Mesendoderm (in vitro differentiated cells): ENCODE measurements at places on chromosomes 16 and 17.

GRCh38 chr17:37221865-37222264, 153.9 kb upstream of the C17orf78 start:
- DNase-seq, result no peak
- no peak overlapping the region for H3K27ac ChIP-seq
- H3K36me3 ChIP-seq, result peaks cover 4% of the 10 kb centered on the region
- H3K4me1 ChIP-seq, result peaks cover 8% of the 10 kb centered on the region
- H3K27me3 ChIP-seq, result no peaks in the 10 kb centered on the region

GRCh38 chr16:70552675-70553074, 29.1 kb downstream of the SF3B3 start:
- no peak for DNase-seq
- H3K27me3 ChIP-seq, result no peaks in the 10 kb centered on the region
- peaks cover 39% of the 10 kb centered on the region for H3K36me3 ChIP-seq
- H3K4me3 ChIP-seq, result no peak overlapping the region
- no peaks in the 10 kb centered on the region for H3K4me1 ChIP-seq

GRCh38 chr17:31404028-31404949, 12.8 kb downstream of the RAB11FIP4 start:
- H3K4me3 ChIP-seq, result no peak overlapping the region
- no peak overlapping the region for H3K27ac ChIP-seq
- no peaks in the 10 kb centered on the region for H3K4me1 ChIP-seq
- no peak for DNase-seq

DNA sequence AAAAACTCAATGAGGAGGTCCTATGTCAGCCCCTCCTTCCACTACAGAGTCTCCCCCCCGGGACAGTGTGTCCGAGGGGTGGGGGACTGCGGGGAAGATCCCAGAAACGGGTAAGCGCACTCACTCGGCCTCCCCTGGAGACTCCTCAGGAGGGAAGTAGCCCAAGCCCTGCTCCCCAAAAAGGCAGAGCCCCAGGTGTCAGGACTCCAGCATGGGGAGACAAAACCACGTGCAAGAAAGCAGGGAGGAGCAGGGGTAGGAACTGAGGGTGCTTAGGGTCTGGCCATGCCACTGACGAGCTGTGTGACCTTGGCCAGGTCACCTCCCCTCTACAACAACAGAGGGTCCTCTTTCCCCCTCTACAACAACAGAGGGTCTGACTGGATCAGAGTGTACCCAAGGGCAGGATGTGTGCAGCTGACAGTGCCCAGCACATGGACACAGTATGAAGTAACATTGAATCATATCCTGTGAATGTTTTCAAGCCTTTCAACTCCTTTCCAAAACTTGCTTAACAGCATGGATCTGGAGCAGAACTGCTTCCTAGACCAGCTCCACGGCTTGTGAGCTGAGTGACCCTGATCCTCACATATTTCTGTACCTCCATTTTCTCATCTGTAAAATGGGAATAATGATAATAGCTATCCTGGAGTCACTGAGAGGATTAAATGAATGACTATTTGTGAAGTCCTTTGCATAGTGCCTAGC, 2.1 kb upstream of the NAGS start:
- H3K27me3 ChIP-seq, result peaks cover 9% of the 10 kb centered on the region
- no peaks in the 10 kb centered on the region for H3K36me3 ChIP-seq
- no peak overlapping the region for H3K27ac ChIP-seq
- H3K4me3 ChIP-seq, result no peak overlapping the region
- no peaks in the 10 kb centered on the region for H3K4me1 ChIP-seq

GRCh38 chr16:12659871-12660270, 143.8 kb downstream of the CPPED1 start:
- no peaks in the 10 kb centered on the region for H3K27me3 ChIP-seq
- no peak overlapping the region for H3K27ac ChIP-seq
- DNase-seq, result peak; percentile 63
- H3K4me1 ChIP-seq, result no peaks in the 10 kb centered on the region
- no peak overlapping the region for H3K4me3 ChIP-seq

GRCh38 chr17:36885153-36885735, 52.0 kb upstream of the LHX1 start:
- H3K27ac ChIP-seq, result peak overlapping the region; percentile 88
- H3K27me3 ChIP-seq, result no peaks in the 10 kb centered on the region
- peaks cover 10% of the 10 kb centered on the region for H3K4me1 ChIP-seq
- DNase-seq, result peak; percentile 92
- H3K36me3 ChIP-seq, result no peaks in the 10 kb centered on the region

DNA sequence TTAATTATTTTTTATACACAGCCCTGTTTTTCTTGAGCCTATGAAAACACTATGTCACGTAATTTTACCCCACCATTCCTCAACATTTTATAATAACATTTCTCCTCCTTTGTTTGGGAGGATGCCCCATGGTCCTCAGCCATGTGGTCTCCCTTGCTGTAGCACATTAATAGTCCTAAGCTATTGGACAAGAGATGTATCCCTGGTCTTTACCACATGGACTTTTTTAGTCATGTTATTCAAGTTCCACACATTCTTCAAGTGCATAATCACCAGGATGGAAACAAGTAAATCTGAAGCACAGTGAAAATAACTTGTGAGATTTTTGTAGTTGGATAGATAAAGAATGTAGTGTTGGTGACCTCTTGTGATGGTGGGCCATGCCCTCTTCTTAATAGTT, 2.0 kb upstream of the KRTAP2-3 start:
- no peak overlapping the region for H3K4me3 ChIP-seq
- no peaks in the 10 kb centered on the region for H3K27me3 ChIP-seq
- H3K27ac ChIP-seq, result no peak overlapping the region
- no peaks in the 10 kb centered on the region for H3K36me3 ChIP-seq
- DNase-seq, result peak; percentile 10
- no peaks in the 10 kb centered on the region for H3K4me1 ChIP-seq

DNA sequence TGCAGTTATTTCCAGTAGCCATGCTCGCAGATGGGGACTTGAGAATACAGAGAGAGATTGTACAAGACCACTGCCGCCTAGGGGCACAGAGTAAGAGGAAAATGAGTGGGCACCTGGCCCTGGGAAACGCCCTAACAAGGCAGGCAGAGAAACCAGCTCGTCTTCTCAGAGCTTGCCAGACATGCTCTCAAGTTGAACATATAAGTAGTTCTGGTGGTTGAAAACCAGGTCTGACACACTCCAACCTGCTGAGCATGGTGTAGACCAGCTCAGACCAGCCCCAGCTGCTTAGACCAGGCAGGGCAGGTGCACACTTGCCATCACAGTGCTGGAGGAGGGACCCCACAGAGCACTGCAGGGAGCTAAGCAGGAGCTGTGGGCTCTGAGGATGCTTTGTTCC, 250.5 kb downstream of the CPPED1 start:
- H3K4me3 ChIP-seq, result no peak overlapping the region
- no peak for DNase-seq
- H3K27me3 ChIP-seq, result no peaks in the 10 kb centered on the region
- H3K27ac ChIP-seq, result no peak overlapping the region

DNA sequence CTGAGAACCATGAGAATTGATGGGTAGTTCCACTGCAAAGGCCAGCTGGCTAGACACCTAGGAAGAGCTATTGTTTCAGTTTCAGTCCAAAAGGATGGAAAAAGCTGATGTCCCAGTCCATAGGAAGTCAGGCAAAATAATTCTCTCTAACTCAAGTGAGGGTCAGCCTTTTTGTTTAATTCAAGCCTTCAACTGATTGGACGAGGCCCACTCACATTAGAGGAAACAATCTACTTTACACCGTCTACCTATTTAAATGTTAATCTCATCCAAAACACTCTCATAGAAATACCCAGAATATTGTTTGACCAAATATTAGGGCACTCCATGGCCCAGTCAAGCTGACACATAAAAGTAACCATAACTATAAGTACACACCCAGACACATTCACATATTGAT, 14.4 kb upstream of the CCL13 start:
- no peaks in the 10 kb centered on the region for H3K4me1 ChIP-seq
- no peak overlapping the region for H3K27ac ChIP-seq
- no peak overlapping the region for H3K4me3 ChIP-seq
- H3K27me3 ChIP-seq, result no peaks in the 10 kb centered on the region
- H3K36me3 ChIP-seq, result no peaks in the 10 kb centered on the region
- no peak for DNase-seq

DNA sequence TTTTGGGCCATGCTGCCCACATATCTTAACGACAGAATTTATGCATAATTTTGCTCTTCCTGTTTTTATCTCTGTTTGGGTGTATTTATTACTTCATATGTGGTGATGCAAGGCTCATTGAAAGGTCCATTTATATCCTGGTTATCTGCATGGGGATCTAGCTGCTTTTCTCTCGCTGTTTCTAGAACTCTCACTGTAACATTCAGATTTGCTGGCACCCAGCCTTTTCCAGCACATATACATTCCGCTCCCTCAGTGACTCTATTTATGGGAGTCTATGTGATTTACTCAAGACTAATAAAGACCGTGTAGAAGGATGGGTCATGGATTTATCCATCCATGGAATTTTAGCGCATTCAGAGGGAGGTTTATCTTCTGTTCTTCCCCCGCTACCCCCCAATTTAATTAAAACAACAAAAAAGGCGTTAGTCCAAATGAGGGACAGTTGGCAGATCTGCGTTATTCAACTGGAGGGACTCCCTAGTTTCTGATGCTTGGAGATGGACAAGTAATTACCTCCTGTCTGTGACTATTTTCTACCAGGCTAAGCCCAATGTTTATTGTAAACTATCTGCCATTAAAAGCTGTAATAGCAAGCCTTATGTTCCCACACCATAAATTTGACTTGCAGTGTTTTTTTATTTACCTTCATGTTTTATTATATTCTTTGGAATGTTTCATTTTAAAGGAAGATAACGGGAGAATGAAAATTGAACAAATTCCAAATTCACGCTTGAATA, 19.8 kb upstream of the MARCHF10 start:
- no peaks in the 10 kb centered on the region for H3K27me3 ChIP-seq
- H3K27ac ChIP-seq, result no peak overlapping the region
- H3K4me1 ChIP-seq, result peaks cover 2% of the 10 kb centered on the region
- no peak for DNase-seq
- no peaks in the 10 kb centered on the region for H3K36me3 ChIP-seq

- no peaks in the 10 kb centered on the region for H3K27me3 ChIP-seq
- no peak overlapping the region for H3K27ac ChIP-seq
- H3K36me3 ChIP-seq, result no peaks in the 10 kb centered on the region
Observed at GRCh38 chr17:73939806-73940205, 263.7 kb upstream of the RPL38 start.

GRCh38 chr16:75287708-75288107, 36.3 kb upstream of the BCAR1 start:
- H3K27me3 ChIP-seq, result no peaks in the 10 kb centered on the region
- H3K4me3 ChIP-seq, result no peak overlapping the region
- no peak overlapping the region for H3K27ac ChIP-seq
- H3K4me1 ChIP-seq, result peaks cover 7% of the 10 kb centered on the region

DNA sequence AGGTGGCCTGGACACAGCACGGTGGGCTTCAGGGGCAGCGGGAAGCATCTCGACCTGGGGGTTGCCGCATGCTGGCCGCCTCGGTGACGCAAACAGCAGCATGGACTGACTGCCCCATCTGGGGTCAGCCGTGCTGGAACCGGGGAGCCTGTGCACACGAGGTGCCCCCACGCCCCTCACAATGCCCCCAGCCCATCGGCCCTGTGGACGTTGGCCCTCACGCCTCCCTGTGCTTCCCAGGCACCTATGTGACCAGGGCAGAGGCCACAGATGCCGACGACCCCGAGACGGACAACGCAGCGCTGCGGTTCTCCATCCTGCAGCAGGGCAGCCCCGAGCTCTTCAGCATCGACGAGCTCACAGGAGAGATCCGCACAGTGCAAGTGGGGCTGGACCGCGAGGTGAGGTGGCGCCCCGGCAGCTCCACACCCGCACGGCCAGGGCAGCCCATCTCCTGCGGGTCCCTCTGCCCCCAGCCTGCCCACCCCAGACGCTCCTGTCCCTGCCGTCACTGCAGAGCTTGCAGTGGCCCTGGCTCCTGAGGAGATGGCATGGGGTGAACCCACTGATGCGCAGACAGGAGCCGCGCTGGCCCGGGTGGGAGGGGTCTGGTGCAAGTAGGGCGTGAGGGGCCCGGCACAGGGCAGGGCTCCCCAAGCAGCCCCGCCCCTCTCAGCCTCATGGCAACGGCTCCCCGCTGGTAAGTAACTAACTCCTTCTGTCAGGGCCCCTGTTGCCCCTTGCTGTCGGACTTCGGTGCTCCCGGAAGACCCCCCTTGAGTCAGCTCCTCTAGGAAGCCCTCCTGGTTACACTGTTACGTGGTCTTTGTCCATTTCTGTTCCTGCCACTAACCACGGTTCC, 13.6 kb downstream of the CDH15 start:
- H3K27ac ChIP-seq, result no peak overlapping the region
- H3K36me3 ChIP-seq, result no peaks in the 10 kb centered on the region
- no peak for DNase-seq
- H3K4me3 ChIP-seq, result no peak overlapping the region
- no peaks in the 10 kb centered on the region for H3K27me3 ChIP-seq
- no peaks in the 10 kb centered on the region for H3K4me1 ChIP-seq

DNA sequence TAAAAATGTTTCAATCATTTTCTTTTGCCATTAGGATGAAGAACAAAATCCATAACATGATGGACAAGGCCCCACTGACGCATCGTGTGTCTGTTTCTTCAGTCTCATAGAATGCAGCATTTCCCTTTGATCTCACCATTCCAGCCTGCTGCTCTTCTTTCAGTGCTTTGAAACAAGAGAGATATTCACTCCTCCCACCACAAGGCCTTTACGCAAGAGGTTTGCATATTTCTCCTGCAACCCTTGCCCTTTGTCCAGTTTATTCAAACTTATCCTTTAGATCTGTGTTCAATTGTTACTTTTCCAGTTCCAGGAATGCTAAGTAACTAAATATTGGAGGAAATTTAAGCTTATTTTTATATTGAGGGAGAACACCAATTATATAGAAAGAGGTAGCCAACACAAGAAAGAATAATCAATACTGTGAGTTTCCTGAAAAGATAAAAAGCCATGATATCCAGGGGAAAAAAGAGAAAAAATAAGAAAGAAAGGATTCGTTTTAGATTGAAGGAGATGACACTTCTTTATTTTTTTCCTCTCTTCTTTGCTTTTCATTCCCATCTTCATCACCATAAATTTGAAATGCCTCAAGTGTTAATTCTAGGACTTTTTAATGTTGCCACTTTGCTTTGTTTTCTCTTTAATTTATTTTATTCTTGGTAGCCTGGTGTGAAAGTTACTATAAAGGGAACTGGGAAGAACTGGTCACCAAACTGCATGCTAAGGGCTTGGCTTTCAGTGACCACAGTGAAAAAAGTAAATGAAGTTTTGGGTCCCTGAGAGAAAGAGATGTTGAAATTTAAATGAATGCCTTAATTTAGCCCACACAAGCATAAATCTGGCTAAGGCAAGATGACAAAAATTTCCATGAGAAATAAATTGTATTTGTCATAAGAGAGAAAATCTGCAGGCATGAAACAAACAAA, 102.1 kb downstream of the KIF2B start:
- H3K4me3 ChIP-seq, result no peak overlapping the region
- no peaks in the 10 kb centered on the region for H3K27me3 ChIP-seq
- H3K4me1 ChIP-seq, result no peaks in the 10 kb centered on the region
- H3K27ac ChIP-seq, result no peak overlapping the region
- H3K36me3 ChIP-seq, result no peaks in the 10 kb centered on the region
- DNase-seq, result peak; percentile 26
